GM20000 (cell line): ENCODE measurements at places on chromosomes 12 and 14.
A peak's percentile ranks its signal among the peaks of the same experiment; 100 is the strongest.

- DNase-seq = no peak
These were observed 61.6 kb downstream of the SLC24A4 start for GRCh38 chr14:92384461-92385133.

DNA sequence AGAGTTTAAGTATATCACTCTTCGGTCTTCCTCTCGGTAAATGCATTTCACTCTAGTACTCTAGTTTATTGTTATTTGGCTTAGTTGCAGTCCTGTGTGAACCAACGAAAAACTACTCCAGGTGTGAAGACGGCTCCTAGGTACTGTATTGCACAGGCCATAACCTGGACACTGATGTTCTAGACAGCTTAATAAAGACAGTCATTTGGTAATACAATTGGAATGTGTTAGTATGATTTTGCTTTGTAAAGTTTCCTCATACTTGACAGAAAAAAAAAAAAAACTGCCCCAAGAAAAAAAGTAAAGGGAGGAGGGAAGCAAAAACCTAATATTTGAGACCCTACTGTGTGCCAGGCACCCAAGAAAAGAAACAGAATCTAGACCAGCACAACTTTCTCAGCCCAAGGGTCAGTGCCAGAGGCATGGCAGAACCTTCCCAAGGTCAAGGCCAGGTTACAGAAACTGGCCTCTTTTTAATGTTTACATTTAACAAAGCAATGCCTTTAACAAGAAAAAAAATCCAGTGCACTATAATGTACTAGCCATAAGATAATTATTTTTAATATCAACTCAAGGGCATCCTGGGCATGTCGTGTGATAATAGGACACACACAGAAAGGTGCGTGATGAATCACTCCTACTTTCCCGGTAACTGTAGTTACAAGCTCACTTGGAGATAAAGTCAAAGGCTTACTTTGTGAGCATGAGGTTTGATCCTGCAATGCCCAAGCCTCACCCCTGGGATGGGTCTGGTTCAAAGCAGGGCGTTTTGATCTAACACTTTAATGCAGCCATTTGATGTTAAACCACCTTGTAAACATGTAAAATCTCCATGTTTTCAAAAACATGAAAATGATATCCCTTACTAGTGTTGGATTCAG, 110.6 kb downstream of the BMP4 start:
- no peak for DNase-seq

DNA sequence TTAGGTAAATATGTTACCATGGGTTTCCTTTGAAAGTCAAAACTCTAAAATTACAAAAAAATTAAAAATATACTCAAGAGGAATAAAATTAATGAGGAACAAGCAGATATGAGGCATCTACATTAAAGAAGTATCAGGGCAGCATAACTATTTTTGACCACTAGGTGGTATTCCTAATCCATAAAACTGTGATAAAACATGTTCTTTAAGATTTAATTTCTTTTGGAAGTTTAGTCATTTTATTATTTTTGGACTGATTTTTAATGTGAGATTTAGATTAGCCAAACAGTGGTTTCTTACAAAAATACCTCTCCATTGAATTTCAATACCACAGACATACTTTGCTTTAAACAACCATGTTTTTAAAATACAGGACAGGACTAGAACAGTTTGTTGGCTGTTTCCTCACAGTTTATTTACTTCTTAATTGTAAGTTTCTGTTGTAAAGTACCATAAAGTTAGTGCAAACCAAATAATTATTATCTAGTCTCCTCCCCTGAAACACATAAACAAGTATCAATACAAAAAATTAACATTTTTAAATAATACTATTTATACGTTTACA, 49.8 kb downstream of the NTS start:
- peak; percentile 8 for DNase-seq

- DNase-seq = no peak
These were observed 65.9 kb downstream of the NOVA1 start for GRCh38 chr14:26531894-26532293.

GRCh38 chr12:124582108-124582424, 14.7 kb upstream of the NCOR2 start:
- no peak for DNase-seq

- DNase-seq = no peak
These were observed 83.5 kb upstream of the OVCH1 start for GRCh38 chr12:29580971-29581370.

- no peak for DNase-seq
These were observed 52.3 kb upstream of the BCL11B start for GRCh38 chr14:99324291-99324690.

DNA sequence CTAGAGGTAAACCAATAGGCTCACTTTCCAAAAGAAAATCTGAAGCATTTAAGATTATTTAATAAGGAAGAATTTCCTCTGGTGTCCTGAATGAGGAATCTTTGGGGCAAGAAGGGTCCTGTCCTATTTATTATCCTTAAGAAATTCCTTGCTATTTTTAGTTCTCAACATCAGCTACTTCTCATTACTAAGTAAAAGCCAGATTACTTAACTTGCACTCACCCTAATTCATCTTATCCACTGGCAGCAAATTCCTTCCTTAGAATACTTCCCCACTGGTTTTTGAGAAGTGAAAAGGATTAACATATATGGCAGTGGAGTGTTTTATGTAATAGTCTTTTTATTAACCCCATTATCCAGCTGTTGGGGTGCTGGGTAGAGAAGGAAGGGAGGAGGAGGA, 767.7 kb downstream of the DIO2 start:
- no peak for DNase-seq

GRCh38 chr12:107094183-107094448, 767 bp upstream of the CRY1 start:
- no peak for DNase-seq

DNA sequence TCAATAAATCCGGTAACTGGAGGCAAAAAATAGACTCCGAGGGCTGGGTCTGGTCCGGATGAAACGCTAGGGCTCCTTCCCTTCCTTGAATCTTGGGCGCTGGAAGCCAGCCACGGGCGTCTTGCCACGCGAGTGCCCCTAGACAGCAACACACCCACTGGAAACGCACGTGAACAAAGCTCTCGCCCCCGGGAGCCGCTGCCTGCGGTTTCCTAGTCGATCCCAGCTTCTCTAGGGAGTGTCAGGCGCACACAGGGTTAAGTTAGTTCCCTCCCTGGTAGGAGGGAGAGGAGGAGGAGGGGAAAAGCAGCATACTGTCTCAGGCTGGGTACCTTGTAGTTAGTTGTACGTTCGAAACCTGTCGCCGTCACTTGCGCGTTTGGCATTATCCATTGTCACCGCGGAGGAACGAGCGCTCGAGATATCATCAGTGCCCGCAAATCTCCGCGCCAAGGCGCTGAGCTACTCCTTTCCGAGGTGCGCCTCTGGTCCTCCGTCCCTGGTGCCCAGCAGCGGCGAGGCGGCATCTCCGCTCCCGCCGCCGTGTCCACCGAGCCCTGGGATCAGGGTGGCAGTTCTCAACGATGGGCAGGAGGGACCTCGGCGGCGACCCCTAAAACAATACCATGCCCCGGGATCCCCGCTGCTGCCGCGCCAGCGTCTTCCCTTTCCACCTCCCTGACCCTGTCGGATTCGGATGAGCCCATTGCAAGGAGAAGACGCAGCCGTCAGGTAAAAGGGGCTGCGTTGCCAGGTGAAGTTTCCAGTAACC, at the start of gene FLRT2:
Gene FLRT2, plus strand, starts transcription at position 342 of the 772 bp plus-strand sequence. CDS start 91,371 bp downstream, outside the sequence.
- DNase-seq = peak; percentile 7

DNA sequence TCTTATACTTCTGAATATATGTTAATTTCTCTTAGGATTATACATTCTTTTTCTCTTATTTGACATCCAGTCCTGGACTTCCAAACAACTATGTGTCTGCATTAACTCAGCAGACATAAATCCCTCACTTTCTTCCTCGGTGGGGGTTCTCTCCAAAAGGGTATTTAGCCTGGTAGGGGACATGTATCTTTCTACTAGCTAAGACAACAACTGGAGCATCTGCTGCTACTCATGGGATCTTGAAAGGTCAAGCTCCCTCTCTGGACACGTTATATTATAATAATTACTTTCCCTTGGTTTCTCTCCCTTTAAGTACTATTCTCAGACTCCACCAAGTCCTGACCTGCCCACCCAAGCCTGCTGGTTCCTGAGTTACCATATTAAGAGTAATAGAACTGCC, 983.7 kb upstream of the FLRT2 start:
- DNase-seq = no peak

DNA sequence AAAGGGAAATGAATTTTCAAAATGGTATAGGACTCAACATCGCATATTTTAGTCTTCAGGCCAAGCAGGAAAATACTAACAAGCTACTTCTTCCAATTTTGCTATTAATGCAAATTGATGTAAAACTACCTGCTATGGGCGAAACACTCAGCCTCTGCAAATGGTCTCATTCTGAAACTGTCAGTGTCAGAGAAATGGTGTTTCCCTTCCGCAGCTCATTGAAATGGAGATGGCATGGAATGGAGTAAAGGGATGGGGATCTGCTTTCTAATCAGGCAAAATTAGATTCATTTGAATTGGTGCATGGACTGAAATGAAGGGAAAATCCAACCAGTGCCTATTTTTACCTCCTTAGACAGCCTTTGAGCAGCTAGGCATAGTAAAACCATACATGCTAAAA, 80.4 kb upstream of the EEA1 start:
- DNase-seq = no peak

GRCh38 chr14:25570483-25570882, 520.5 kb upstream of the STXBP6 start:
- no peak for DNase-seq

GRCh38 chr14:22370084-22370847, 218.8 kb downstream of the DAD1 start:
- no peak for DNase-seq

DNA sequence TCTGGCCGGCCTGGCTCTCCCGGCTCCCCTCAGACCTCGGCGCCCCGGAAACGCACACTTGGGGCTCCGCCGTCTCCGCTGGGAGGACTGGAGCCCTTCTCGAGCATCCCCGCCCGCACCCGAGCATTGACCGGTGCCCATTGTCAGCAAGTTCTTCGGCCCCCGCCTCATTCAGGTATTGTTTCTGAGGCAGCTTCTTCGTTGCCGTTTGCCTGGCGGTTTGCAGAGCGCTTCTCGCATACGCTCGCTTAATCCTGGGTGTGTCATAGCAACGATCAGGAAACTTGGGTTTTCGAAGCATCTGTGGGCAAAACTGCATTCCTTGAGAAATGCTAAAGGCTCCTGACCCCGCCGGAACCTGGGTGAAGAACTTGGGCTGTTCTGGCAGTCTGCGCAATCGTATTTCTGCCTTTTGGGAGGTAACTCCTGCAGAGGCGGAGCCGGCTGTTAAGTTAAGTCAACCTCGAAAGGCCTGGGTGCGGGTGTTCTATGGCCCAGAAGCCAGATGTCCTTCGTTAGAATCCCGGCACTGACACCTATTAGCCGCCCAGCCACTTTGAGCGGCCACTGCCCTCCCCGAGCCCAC, 518 bp downstream of the GSKIP start:
- DNase-seq = peak; percentile 38

GRCh38 chr12:116065606-116066005, 211.9 kb downstream of the MED13L start:
- DNase-seq = no peak

DNA sequence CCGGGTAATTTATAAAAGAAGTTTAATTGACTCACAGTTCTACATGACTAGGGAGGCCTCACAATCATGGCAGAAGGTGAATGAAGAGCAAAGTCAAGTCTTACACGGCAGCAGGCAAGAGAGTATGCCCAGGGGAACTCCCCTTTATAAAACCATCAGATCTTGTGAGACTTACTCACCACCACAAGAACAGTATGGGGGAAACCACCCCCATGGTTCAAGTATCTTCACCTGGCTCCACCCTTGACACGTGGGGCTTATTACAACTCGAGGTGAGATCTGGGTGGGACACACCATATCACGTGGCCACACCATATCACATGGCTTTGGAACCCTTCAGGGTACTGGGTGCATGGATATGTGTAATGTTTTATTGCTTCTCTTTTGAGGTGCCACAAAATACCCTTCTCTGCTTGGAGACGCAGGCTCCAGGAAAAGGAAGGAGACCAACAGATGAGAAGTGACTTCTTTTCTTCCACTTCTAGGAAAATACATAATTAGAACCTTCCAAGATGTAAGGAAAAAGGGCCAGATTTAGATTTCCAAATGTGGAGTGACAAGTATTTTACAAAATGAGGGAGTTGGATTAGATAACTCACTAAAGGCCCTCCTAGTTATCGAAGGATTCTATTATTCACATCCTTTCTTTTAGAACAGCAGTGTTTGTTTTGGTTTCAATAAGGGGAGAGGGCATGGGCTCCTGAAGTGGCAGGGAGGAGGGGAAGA, 33.1 kb upstream of the ETFBKMT start:
- no peak for DNase-seq

DNA sequence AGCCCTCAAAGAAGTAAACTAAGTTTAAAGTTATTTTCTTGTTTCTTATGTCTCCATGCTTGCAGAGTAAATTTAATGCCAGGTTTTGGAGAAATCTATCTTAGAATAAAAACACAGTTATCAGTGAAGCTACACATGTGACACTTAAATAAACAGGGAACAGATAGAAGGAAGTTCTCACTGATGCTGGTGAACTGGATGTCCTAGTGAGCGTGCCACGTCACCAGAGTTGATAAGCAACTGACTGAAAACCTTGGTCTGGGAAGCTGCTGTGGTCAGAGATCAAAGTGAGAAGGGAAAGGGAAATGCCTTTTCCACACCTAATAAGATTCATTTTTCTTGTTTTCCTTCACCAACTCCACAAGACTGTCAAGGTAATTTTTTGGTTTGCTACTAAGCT, 74.8 kb upstream of the PCED1B start:
- DNase-seq = no peak

- no peak for DNase-seq
These were observed 294.3 kb upstream of the MGAT4C start for GRCh38 chr12:86550218-86551145.

- no peak for DNase-seq
These were observed 22.6 kb downstream of the IFNG-AS1 start for GRCh38 chr12:68011882-68012207.

DNA sequence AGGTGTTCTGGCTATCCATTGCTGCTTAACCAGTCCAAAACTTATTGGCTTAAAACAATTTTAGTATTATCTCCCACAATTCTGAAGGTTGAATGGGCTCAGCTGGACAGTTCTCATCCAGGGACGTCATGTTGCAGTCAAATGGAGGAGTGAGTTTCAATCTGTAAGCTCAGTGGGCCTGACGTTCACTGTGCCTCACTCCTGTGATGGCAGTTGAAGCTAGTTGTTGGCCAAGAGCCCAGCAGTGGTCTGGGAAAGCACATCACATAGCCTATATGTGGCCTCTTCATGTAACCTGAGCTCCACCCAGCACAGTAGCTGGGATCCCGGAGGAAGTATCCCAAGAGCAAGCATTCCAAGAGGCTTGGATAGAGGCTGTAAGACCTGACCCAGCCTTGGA, 40.6 kb upstream of the CDKN3 start:
- no peak for DNase-seq

DNA sequence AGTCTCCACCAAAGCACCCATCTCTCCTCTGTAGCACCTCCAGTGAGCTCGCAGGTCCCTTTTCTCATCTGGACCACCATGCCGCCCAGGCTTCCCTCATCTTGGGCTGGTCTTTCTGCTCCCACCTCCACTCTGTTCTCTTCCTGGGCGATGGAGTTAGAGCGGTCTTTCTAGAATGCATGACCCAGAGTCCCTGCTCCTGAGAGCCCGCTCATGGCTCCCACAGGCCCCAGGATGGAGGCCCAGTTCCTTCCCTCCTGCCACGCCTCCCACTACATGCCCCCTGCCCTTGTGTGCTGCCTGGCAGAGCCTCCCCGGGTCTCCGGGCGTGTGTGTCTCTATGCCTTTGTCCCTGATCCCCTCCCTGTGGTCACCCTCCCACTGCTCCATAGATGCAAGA, 100.7 kb upstream of the RTL1 start:
- DNase-seq = peak; percentile 6

GRCh38 chr12:53324113-53324778, 2.8 kb upstream of the AAAS start:
- DNase-seq = peak; percentile 79
